MCF 10A (cell line): ENCODE measurements at places on chromosomes 7 and 10.
A peak's percentile ranks its signal among the peaks of the same experiment; 100 is the strongest.

DNA sequence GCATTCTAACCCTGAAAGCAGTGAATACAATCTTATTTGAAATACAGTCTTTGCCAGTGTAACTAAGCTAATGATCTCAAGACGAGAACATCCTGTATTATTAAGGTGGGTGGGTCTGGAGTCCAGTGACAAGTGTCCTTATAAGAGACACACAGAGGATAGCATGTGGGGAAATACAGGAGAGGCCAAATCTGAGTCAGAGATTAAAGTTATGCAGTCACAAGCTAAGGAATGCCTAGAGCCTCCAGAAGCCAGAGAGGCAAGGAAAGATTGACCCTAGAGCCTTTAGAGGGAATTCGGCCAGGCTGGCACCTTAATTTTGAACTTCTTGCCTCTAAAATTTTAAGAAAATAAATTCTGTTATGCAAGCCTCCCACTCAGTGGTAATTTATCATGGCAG, 87.5 kb upstream of the HGF start:
- no peak for DNase-seq

- DNase-seq = no peak
Observed at GRCh38 chr10:121595806-121596688, 2.2 kb downstream of the FGFR2 start.

DNA sequence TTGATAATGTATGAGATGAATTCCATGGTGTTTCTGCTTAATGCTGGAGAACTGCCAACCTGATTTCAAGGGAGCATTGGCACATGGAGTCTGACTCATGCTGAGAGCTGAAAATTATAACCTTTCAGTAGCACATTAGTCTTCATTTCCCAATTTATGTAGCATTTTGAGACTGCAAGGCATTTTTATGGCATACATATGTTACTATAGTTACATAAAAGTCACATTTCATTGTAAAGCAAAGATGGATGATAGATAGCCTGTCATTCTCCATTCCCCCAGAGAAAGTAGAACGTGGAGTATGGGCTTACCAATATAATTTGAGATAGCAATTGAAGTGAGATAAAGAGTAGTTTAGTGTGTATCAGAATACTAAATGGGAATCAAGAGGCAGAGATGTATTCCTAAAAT, 103.1 kb downstream of the SLC16A9 start:
- peak; percentile 79 for DNase-seq

DNA sequence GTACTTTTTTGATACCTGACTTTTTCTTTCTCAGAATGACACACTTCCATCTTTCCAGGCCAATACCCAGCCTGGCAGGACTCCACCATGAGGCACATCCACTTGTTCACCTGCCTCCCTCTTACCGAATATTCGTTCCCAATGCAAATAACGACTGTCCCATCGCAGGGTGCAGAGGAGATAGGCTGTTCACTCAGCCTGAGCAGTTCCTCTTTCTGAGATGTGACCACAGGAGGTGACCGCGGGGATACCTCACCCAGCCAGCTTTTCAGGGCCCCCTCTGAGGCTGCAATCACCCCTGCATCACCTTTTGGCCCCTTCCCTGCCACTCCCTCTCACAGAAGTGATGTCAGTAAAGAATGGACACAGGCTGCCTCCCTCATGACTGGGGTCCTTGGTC, 28.3 kb downstream of the PTPRN2 start:
- DNase-seq = no peak

DNA sequence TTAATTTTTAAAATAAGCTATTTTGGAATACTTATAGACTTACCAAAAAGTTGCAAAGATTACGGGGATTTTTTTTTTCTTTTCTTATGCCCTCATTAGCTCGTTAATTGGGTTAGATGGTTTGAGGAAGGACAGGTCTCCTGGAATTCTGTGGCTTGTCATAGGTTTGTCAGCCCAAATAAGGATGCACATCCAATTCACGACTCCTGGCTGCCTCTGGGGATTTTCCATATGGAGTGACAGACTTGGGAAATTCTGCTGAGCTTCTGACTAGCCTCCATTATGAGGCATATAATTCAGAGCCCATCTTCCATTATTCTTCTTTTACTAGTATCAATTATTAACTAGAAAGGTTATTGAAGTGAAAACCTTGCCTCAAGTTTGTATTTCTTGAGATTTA, 102.1 kb downstream of the AUTS2 start:
- DNase-seq = no peak

DNA sequence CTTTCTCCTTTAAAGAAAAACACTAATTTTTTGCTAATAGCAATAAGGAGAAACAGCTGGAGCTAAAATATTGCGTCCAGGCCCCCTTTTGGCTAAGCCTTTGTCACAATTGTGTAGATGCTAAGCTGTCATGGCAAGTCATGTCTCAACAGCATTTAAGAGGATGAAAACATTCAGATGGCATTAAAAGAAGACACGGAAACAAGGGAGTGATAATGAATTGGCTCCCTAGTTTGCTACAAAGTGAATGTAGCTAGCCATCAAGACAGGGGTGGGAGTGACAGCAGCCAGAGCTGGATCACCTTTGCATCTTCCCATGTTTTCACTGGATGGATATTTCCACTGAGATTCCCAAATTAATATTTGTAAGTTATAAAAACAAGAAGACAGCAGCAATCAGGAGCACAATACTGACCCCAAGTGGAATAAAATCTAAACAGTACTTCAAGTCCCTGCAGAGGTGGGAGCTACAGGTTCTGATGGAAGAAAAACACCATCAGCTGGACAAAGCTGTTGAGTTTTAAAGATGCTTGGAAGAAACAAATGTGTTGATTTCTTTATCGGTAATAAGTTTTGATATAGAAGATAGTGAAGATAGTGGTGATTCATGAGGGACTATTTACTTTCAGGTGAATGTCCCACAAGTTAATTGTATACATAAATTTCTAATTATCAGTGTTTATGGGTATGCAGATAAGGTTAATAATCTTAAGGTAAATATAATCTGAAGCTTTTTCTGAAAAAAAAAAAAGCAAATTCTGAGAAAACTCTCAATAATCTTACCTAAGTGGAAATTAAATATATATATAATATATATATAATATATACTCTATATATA, 129.4 kb downstream of the SLC16A9 start:
- peak; percentile 34 for DNase-seq

DNA sequence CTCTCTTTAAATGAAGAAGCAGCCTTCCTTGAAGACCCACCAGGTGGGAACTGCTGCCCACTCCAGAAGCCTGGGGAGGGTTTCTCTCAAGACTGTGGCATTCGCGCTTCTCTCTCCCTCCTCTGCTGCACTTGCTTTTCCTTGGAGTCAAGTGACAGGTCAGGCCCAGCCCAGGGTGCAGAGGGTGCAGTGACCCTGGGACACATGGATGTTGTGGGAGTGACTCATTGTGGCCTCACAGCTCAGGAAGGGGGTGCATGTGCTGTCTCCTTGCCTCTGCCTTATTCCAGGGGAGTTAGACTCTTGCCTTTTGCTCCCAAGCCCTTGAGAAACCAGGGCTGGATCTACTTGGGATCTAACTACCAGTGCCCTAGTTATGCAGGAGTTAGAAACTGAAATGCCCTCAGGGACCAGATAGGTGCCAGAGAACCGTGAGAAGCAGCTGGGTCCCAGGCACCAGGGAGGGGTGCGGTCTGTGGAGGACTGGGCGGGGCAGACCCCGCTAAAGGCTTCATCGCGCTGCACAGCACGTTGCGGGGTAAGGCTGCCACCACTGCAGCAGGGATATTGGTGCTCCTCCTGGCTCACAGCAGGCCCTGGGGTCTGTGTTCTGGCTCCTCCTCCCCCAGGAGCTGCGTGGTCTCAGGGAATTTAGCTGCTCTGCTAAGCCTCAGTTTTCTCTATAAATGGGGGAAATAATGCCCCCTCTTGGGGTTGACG, 11.4 kb downstream of the FAM241B start:
- peak; percentile 76 for DNase-seq

DNA sequence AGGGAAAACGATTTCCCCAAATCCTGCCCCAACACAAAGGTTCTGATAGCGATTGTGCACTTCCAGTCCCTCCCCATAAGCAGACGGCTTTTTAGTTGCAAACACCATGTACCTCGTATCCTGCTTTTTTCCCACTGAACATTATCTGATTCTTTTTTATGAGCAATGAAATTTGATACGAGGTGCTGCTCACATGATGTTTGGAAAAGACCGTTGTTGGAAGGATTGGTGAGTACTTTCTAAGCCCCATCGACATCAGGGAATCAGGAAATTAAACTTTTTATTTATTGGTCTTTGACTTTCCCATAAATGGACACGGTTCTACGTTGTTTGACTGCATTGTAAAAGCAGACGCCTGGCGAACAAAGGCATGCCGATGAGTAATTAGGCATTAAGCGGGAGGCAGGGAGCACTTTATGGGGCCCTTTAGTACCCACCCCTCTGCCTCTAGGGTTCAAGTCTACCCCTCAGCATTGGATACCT, 49.4 kb downstream of the TEX36 start:
- DNase-seq = peak; percentile 8

DNA sequence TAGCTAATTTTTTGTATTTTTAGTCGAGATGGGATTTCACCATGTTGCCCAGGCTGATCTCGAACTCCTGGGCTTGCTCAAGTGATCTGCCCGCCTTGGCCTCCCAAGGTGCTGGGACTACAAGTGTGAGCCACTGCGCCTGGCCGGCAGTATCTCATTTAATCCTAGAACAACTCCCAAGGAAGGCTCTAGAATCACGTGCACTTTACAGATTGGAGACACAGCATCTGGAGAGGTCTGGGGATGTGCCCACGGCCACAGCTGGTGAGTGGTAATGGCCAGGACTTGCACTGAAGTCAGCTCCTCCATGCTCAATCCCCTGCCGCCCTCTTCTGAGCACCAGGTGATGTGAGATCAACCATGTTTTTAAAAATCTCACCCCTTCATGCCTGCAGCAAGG, 43.1 kb downstream of the CARD11 start:
- no peak for DNase-seq

GRCh38 chr7:8282162-8282561, 20.2 kb upstream of the ICA1 start:
- DNase-seq = no peak

DNA sequence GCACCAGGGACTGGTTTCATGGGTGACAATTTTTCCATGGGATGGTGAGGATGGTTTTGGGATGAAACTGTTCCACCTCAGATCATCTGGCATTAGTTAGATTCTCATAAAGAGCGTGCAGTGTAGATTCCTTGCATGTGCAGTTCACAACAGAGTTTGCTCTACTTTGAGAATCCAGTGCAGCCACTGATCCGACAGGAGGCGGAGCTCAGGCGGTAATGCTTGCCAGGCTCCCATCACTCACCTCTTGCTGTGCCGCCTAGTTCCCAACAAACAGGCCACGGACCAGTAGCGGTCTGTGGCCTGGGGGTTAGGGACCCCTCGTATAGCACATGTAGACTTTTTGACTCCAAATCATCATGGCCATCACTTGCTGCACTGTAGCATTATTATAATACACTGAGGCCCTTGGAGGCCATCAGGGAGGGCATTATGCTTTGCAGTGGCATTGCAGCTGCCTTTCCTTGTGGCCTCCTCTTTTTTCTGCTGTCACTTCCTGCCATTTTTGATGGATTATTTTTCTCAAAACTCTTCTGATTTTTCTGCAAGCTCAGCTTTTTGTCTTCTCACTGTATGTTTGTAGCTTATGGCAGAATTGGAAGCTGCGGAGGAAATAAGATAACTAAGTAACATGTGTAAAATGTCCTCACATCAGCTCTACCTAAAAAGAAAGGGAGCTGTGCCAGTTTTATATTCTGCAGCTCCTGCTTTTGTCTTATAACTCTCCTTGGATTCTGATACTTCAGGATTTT, 18.5 kb downstream of the CSGALNACT2 start:
- no peak for DNase-seq

DNA sequence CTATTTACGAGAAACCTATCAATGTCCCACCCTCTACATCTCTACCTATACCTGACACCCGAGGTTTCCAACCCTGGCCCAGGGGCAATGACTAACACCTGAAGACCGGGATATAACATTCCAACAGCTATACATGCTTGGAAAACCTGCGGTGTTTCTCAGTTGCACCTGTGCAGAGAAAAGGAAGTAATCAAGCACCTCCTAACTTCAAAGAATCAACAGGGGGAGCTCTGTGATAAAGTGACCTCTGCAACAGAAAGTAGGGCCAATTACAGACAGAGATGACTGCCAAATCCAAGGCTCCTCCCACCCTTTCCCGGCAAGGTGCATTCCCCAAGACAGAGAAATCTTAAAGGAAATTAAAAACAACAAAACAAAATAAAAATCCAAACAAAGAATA, 41.3 kb downstream of the CCDC6 start:
- peak; percentile 75 for DNase-seq

DNA sequence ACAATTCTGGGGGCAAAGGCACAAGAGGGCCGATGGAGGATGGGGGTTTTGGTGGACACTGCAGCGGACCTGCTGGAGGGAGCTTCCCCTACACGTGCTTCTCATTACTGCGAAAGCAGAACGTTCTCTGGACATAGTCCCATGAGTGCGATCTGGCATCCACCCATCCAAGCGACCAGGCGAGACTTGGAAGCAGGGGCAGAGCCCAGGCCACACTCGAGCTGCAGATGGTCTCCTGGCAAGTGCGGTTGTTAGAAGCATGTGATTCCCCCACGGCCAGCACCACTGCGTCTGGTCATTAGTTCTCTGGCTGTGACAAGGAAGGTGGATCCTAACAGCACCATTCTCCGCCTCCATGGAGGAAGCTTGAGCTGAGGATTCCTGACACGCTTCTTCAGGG, 118.4 kb upstream of the TCERG1L start:
- DNase-seq = no peak

DNA sequence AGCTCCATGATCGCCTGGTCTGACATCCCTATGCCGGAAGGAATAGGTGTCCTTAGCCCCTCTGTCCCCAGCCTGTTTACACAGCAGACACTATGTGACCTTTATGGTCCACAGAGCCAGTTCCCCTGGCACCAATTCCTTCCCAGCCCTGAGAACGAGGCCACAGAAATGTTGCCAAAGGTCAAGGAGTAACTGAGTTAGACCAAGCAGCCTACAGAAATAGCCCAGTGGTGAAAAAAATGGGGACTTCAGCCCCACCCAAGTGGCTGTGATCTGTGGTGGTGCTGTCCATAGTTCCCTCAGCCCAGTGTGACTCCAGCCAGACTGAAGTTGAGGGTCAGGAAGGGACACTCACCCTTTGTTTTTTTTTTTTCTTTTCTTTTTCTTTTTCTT, 2.5 kb downstream of the PGAM2 start:
- DNase-seq = no peak

- DNase-seq = peak; percentile 76
Observed at GRCh38 chr7:106421181-106421762, 136.5 kb upstream of the NAMPT start.
